ENCODE measurements at places on chromosomes 2 and 18. TPM values are rescaled to one million over a fixed set of nuclear protein-coding genes. Genes with fewer than 3 reads are reported as not detected.

Gene UGT1A5
- total RNA-seq, result not detected

- DNase-seq, result no peak
Observed at GRCh38 chr2:59791004-59791618, 762.3 kb downstream of the BCL11A start.

Gene ELAC1
- 6.2 TPM for total RNA-seq

Gene FBXO15
- 0.29 TPM for total RNA-seq

Gene HRH4
- 0.39 TPM for total RNA-seq

Gene TUBB8B
- total RNA-seq, result not detected

GRCh38 chr18:79639072-79639829, 40.4 kb upstream of the CTDP1 start:
- DNase-seq, result no peak

DNA sequence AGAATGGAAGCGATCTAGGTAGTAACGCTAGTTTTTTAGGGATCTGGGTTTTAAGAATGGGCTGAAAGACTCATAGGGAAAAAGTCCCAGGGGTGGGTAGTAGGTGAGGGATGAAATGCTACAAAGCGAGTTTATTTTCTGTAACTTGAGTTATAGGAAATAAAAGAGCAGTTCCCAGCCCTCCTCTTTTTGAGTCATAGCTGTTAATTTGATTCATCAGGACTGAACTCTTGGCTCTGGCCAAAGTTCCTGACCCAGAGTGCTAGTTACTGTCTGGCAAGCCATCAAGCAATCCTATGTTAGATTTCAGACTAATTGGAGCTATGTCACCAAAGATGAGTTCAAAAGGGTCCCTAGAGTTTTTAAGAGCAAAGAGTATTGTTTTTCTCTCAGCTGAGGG, 17.4 kb upstream of the NOSTRIN start:
- DNase-seq, result no peak

Measured in mesenteric fat pad (tissue), 1 donor.